GM23338 (cell line): ENCODE measurements at places on chromosomes 2 and 18. TPM values are rescaled to one million over a fixed set of nuclear protein-coding genes. Genes with fewer than 3 reads are reported as not detected.

GBX2 gene
- total RNA-seq: 0.50 and 1.3 TPM in 2 replicates

MALL gene
- 9.3 and 10.2 TPM in 2 replicates for total RNA-seq

WDR12 gene
- total RNA-seq: 98.1 and 118 TPM in 2 replicates

LINC00305 gene
- total RNA-seq: not detected in 2 replicates

DNA sequence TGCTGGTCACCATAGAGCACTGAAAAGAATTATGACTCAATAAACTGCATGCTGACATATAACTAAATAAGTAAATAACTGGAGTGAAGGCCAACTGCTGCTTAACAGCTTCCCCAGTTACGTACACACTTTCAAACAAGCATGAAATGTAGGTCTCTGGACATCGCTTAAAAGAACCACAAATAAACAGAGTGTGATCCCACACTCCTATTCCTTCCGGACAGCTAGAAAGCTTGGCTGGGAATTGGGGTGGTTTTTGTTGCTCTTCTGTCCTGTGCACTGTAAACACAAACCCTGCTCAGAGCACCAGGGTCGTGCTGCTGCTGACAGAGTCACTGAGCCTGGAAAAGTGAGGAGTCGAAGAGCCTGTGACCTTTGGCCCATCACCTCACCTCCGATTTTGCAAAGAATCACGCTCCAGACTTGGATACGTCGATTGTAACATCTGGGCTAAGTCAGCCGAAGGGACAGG, 162.7 kb upstream of the NT5C1B start:
- no peak overlapping the region for H3K4me3 ChIP-seq
- H3K36me3 ChIP-seq: no peaks in the 10 kb centered on the region
- no peak overlapping the region for H3K27ac ChIP-seq
- no peaks in the 10 kb centered on the region for H3K4me1 ChIP-seq
- DNase-seq: no peak

DNA sequence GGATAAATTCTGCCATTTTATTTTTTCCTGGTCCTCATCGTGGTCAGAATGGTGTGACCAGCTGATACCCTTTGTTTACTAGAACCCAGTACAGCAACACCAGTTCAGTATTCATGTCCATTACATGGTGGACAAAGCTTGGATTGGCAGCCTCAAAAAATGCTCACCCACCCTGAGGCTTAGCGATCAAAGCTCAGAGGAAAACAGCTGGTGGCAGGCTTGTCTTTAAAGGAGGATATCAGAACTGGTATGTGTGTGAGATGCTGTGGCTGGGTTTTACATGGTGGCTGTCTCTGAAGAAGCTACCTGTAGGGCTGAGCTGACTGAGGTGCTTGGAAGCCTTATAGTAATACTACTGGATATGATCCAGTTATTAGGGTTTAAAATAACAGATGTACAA, 471.1 kb upstream of the MEX3C start:
- H3K36me3 ChIP-seq: no peaks in the 10 kb centered on the region
- peaks cover 4% of the 10 kb centered on the region for H3K4me1 ChIP-seq
- H3K27me3 ChIP-seq: no peaks in the 10 kb centered on the region
- no peak overlapping the region for H3K27ac ChIP-seq
- H3K4me3 ChIP-seq: no peak overlapping the region

DNA sequence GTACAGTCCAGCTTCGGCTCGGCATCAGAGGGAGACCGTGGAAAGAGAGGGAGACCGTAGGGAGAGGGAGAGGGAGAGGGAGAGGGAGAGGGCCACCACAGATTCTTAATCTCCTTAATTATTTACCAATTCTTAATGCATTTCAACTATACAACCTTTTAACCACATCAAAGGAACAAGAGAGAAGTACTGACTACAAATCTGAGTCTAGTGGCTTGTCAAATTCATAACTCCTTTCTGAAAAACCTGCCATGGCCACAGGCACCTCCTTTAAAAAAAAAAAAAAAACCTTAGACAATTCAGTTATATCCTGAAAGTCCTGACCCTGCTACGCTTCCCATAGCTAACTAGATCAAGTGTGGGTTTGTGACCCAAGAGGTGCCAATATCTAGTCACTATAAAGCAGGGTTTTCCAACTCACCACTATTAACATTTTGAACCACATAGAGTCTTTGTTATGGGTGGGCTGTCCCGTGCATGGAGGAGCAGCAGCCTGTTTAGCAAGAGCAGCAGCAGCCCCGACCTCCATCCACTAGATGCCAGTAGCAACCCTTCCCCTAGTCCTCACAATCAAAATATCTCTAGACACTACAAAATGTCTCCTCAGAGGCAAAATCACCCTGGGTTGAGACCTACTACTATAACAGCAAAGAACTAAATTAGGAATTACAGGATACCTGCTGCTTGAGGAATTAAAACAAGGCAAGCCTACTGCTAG, 6.8 kb downstream of the ESCO1 start:
- H3K27ac ChIP-seq: no peak overlapping the region

GRCh38 chr2:241730671-241731293, 3.6 kb upstream of the D2HGDH start:
- DNase-seq: no peak
- no peaks in the 10 kb centered on the region for H3K27me3 ChIP-seq
- H3K4me3 ChIP-seq: no peak overlapping the region
- H3K27ac ChIP-seq: no peak overlapping the region
- H3K36me3 ChIP-seq: no peaks in the 10 kb centered on the region
- H3K4me1 ChIP-seq: no peaks in the 10 kb centered on the region; the same call in 1 of the 2 replicates

- no peak overlapping the region for H3K27ac ChIP-seq
- no peaks in the 10 kb centered on the region for H3K27me3 ChIP-seq
- H3K4me3 ChIP-seq: no peak overlapping the region
These were observed 152.8 kb upstream of the ACAA2 start for GRCh38 chr18:49966090-49966489.

DNA sequence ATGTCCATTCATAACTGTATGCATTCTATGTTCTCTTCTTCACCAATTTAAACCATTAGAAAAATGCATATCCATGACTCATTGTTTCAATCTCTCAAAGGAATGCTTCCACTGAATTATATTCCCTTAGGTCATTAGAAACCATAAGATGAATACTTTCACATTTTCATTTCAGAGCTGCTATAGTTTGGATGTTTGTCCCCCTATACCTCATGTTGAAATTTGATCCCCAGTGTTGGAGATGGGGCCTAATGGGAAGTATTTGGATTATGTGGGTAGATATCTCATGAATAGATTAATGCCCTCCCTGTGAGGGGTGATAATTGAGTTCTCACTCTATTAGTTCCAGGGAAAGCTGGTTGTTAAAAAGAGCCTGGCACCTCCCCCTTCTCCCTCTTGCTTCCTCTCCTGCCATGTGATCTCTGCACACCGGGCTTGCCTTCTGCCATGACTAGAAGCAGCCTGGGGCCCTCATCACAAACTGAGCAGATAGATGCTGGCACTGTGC, 35.7 kb downstream of the THUMPD2 start:
- H3K36me3 ChIP-seq: 0 out of 2 replicates have a peak, but pooled peaks cover 4% of the 10 kb centered on the region
- no peaks in the 10 kb centered on the region for H3K27me3 ChIP-seq
- H3K4me1 ChIP-seq: 0 out of 2 replicates have a peak, but pooled peaks cover 3% of the 10 kb centered on the region
- H3K27ac ChIP-seq: no peak overlapping the region
- no peak overlapping the region for H3K4me3 ChIP-seq

DNA sequence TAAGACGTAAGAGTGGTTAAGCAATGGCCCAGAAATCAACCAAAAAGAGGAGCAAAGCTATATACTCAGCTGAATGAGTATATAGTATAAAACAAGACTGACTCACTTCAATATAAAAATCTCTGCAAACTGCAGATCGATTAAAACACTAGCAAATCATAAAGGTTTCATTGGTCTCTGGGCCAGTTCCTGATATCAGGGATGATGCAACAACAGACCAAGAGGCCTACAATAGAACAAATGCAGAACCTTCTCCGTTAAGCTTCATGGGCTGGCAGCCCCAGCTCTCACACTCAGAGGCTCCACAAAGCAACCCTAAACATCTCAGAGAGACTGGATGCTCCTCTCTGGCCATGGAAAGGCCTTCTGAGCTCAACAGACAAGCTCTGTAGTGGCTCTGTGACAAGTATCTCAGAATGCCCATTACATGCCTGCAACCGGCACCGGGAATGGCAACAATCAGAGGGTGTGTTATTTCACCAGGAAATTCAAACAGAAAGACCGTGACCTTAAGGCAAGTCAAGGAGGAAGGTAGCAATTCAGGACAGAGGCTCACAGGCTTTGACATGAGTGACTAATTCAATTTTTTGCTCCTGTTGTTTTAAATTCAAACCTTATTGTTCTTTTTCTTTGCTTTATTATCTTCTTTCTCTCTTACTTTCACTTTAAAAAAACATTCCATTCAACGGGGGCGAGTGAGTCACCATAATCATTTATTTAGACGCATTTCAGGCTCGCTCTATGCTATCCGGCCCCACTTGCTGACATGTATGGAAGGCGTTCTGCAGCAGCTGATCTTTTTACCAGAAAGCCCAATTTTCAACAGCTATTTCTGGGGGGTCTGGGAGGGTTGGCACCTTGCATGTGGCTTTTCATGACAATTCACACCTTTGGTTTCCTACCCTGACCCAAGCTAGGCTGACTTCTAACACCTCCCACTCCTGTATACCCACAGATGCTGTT, 15.1 kb downstream of the CYRIA start:
- DNase-seq: no peak
- H3K36me3 ChIP-seq: no peaks in the 10 kb centered on the region
- no peaks in the 10 kb centered on the region for H3K27me3 ChIP-seq

DNA sequence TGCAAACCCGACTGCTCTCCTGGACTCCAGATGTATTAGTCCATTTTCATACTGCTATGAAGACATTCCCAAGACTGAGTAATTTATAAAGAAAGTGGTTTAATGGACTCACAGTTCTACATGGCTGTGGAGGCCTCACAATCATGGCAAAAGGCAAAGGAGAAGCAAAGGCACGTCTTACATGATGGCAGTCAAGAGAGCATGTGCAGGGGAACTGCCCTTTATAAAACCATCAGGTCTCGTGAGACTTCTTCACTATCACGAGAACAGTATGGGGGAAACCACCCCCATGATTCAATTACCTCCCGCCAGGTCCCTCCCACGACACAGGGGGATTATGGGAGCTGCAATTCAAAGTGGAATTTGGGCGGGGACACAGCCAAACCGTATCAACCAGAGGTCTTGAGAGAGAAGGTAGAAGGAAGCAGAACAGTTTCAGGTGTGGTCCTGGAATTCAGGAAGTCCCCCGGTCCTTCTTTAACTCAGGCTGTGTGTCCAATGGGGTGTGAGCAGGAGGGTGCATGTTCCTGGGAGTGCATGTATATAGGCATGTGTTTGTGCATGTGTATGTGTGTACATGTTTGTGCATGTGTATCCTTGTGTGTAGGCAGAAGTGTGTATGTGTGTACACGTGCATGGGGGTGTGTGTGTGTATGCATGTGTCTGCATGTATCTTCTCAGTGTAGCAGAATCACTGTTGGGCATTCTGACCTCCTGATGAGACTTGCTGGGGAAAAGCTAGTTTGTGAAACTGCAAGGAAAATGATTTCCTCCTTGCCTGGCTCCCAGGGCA, 46.2 kb downstream of the GREB1 start:
- peaks cover 5% of the 10 kb centered on the region; the same call in 1 of the 2 replicates for H3K36me3 ChIP-seq
- 0 out of 2 replicates have a peak, but pooled peaks cover 5% of the 10 kb centered on the region for H3K4me1 ChIP-seq
- no peaks in the 10 kb centered on the region for H3K27me3 ChIP-seq
- no peak for DNase-seq
- H3K27ac ChIP-seq: no peak overlapping the region

GRCh38 chr18:31990823-31991222, 27.8 kb upstream of the RNF125 start:
- H3K4me1 ChIP-seq: peaks cover 3% of the 10 kb centered on the region; the same call in 1 of the 2 replicates
- no peak for DNase-seq
